Putamen (tissue), 1 donor: ENCODE measurements at places on chromosomes 11 and 22.

GRCh38 chr11:94068764-94069163 lies 47.6 kb downstream of the HEPHL1 start:
- DNase-seq = no peak

DNA sequence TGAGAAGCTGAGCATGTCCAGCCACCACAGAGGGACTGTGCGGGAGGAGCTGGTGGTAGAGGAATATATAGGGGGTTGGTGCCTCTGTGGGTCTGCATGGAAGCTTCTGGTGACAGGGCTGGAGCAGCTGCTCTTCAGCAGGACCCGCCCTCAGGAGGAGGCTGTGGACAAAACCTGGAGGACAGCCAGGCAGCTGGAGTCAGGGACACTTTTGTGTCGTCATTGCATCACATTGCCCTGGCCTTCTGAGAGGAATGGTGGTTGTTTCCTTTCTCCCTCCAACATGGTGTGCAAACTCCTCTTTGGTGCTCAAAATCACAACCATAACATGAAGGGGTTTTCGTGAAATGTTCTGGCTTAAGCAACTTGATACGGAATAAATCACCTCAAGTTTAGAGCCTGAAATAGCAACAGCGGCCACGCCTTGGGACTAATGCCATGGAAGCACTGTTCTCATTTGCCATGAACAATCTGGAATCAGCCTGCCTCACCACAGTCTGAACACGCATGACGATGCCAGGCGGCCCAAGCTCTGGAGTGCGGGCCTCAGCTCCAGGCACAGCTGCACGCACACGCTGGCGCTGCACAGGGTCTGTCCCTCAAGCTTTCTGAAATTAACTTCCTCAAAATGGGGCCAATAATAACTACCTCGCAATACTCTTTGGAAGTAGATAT lies 17.1 kb upstream of the CSRP3 start:
- DNase-seq = no peak

DNA sequence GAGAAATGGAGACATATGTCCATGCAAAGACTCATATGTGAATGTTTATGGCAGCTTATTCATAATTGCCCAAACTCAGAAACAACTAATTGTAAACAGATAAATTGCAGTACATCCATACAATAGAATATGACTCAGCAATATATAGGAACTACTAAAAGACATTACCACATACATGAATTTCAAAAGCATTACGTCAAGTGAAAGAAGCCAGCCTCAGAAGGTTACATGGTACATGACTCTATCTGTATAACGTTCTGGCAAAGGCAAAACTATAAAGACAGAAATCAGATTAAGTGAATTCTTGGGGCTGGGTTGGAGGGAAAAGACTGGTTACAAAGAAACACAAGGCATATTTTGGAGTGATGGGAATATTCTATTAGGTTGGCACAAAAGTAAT lies 7.2 kb downstream of the KCTD21 start:
- DNase-seq = no peak

- no peak for DNase-seq
These were observed 861.8 kb downstream of the LRRC4C start for GRCh38 chr11:40597546-40598113.

DNA sequence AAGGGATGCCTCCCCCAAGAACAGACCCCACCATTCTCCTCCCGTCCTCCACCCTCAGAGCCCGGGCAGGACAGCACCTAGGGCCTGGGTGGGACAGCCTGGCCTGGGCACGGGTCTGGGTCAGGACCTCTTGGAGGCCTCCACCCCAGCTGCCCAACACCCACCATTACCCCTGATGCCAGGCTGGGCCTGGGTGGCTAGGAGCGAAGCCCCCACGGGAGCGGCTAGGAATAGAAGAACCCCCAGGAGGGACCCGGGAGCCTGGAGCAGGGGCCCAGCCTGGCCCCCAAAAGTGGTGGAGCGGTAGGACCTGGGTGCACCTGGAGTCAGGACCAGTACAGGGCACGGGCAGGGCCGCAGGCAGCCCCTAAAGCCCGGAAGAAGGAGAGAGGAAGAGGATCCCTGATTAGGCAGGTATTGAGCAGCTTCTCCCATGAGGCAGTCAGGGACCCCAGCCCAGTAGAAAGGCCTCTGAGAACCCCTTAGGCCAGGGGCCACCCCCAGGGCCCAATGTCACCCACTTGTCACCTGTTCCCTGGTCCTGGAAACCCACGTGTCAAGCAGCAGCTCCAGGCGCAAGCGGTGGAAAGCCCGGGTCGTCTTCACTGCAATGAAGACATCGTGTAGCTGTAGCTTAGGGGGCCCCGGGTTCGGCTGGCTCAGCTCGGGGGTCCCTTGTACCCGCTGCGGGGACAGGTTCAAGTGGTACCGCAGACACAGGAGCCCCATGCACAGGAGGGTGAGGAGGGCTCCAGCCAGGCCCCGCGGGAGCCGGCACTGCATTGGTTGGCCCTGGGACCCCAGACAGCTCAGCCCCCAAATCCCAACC lies 575 bp downstream of the MFNG start:
- no peak for DNase-seq

- DNase-seq = no peak
These were observed 69.3 kb downstream of the SWAP70 start for GRCh38 chr11:9733212-9733611.

- DNase-seq = no peak
These were observed 29.3 kb downstream of the RRAS2 start for GRCh38 chr11:14329702-14330101.

DNA sequence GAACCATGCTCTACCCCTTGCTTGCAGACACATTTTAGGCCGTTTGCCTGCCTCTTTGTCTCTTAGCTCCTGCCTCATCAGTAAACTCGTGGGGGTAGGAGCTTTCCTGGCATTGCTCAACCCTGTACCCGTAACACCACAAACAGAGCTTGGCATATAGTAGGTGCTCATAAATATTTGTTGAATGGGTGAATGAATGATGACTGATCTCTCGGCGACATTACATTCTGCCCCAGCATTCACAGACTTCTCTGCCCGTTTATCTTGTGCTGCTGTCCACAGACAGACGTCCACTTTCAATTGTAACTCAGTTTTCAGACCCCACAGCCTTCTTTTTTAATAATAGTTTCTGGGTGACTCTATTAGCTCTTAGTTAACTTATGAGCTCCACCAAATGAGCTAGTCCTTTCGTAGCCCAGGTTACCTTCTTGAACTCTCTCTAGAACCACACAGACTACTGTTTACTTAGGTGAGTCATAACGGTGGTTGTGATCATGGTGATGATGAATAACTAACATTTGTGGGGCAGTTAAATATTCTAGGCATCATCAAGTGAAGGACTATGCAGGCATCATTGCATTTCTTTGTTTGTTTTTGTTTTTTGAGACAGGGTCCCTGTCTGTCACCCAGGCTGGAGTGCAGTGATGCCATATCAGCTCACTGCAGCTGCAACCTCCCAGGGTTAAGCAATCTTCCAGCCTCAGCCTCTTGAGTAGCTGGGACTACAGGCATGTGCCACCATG lies 188.4 kb downstream of the ADAMTS15 start:
- DNase-seq = no peak

GRCh38 chr22:41674846-41675340 lies 13.8 kb downstream of the SNU13 start:
- no peak for DNase-seq

- DNase-seq = peak; percentile 49
These were observed at the start of gene MAPK11 for GRCh38 chr22:50269970-50270665. MAPK11 (minus strand) TSS chr22:50270380; CDS start chr22:50270292, 88 bp downstream.

DNA sequence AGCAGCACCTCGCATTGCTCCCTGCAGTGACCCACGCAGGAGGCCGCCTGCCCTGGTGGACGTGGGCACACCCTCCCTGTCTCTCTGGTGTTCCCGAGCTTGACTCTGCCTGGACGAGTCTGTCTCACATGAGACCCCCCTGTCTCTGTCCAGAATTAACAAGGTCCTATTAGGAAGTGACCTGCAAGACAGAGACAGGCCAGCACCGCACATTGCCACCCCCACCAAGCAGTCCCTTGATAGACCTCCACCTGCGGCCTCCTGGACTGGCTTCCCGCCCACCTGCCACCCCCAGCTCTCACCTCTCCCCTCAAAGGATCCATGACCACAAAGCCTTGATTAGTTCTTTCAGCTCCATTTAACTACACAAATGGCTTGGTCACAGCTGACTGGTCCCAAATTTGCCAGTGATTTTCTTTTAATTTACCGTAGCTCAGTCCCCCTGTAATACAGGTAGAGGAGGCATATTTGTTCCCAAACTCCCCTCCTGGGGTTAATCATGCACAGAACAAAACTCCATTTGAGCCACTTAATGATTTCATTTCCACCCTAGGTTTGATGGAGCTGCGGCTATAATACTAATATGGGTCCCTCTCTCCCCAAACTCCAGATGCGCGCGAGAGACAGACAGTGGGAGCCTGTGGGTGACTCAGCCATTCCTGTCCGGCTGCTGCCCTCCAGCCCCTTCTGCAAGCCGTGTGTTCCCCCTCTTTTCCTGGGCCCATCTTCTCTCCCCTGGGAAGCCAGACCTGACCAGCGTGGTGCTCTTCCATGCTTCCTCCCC lies 11.2 kb downstream of the SPATA19 start:
- DNase-seq = no peak

DNA sequence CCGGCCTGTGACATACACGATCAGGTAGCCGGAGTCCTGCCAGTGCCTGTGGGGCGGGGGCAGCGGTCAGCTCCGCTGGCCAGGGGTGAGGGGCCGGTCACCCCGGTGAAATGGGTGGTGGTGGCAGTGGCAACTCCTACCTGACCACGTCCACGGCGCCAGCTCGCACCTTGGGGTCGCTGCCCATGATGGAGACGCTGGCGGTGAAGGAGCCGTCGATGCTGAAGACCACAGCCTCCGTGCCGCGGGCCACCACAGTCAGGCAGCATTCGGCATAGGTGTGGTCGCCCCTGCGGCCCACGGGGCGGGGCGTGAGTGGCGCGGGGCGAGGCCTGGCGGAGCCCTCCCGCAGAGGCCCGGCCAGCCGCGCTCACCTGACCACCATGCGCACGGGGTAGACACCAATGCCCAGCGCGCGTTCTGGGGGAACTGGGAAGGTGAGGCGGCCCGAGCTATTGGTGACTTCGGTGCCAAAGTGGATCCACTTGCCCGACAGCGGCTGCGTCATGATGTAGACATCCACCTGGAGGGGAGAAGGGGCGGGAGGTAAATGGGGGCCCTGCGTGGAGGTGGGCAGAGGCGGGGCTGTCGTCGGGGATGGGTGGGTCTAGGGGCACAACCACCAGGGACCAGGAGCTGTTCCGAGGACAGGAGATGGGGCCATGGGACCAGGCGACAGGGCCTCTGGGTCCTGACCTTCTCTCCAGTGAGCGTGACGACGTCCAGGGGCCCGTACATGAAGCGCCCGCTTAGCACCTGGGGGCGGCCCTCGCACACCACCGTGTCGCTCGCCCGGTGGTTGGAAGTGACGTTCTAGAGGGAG lies 10.9 kb downstream of the AIP start:
- no peak for DNase-seq

DNA sequence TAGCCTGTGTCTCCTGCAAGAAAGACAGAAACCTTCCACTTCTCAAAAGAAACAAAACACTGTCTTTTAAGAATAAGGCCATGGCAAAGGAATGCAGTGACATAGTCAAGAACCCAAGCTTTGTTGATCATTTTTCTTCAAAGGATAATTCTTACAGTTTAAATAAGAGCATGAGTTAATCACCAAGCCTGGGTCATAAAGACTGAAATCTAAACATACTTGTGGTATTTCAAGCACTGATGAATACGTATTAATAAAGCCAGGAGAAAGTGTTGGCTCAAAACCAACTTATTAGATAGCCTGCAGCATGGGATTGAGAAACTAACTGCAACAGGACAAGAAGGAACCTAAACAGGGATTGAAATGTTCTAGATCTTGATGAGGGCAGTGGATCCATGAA lies 143.3 kb upstream of the MTNR1B start:
- DNase-seq = no peak

DNA sequence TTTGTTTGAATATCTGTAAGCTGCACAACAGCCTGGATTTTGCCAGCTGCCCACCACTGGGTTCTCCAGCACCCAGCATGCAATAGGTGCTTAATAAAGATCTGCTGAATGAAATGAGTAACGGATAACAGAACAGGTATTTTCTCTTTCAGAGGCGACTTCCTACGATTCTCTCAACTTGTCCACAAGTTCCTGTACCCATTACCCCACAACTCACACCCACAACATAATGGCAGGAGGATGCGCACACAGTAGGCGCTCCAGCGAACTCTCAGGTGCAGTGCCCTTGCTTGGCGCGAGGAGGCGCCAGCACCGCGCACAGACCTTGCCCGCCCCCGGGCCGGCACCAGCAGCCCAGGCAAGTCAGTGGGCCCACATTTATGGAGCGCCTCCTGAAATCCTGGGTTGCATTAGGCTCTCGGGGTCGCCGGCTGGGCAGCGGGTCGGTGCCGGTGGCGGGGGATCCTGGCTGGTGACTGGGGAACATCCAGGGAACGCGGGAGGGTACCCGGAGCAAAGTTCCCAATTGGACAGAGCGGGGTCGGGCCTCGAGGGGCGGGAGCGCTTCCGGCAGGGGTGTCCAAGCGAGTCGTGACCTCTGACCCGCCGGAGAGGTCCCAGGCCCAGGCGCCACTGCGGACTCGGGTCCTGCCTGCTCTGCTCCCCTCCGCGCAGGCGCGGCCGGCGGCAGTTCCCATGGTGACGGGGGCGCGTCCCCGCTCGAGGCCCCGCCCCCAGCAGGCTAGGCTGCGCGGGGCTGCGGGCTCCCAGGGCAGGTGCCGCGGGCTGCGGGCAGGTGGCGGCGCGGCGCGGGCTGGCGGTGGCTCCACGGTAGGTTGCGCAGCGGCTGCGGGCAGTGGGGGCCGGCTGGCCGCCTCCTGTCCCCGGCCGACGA lies at the start of gene KIAA1671:
KIAA1671 (plus strand) TSS at position 775 of the 895 bp plus-strand sequence. CDS start 75,284 bp downstream, outside the sequence.
- peak; percentile 78 for DNase-seq

GRCh38 chr11:43282607-43283440 lies 29.0 kb upstream of the API5 start:
- DNase-seq = no peak

DNA sequence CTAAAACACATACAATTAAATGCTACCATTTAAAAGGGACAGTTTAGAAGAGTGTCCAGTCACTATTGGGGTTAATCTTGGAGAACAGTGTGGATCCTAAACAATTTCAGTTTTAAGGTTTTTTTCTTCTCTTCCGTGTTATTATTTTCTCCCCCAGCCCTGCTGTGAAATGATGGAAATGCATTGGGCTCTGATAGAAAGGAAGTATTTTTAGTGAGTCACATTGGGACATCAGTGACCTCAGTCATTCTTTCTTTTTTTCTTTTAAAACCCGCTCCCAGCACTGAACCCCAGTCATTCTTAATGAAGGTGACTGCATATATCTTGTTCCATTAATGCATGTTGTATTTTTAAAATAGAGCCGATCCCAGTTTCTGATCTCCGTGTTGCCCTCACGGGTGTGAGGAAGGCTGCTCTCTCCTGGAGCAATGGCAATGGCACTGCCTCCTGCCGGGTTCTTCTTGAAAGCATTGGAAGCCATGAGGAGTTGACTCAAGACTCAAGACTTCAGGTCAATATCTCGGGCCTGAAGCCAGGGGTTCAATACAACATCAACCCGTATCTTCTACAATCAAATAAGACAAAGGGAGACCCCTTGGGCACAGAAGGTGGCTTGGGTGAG lies 93.2 kb upstream of the OR4B1 start:
- DNase-seq = no peak
